ENCODE measurements at places on chromosomes 3 and 15.

GRCh38 chr15:41832875-41833274 lies 5.0 kb downstream of the JMJD7 start:
- DNase-seq: no peak

DNA sequence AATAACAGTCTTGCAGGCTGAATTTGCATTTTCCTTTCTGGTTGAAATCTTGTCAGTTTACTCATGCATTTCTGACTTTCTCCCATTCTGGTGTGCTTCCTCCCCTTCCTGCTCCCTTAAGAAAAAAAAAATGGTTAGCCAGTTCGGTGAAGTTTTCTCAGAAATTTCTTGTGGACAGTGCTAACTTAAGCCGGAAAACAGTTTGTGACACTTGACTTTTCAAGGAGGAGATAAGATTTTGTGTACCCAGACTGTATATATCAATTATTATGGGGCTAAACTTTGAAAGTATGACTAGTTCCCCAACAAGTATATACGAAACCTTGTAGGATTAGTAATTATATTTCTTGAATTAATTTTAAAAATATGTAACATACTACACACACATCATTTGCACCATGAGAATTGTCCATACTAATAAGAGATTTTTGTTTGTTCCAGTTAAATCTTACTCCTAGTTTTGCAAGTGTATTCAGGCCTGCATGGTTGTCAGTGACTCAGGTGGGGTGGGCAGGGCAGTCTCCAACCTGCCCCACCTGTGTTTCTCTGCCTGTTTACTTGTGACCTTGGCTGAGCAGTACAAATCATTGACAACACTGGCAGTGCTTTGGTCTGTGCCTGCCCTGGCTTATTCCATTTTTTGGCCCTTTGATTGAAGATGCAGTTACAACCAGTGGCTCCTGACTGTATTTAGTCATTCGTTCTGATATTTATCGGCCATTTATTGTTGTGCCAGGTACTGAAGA lies 19.1 kb downstream of the UBE2E1 start:
- DNase-seq: no peak

GRCh38 chr3:48503401-48504050 lies 448 bp downstream of the SHISA5 start:
- no peak for DNase-seq

DNA sequence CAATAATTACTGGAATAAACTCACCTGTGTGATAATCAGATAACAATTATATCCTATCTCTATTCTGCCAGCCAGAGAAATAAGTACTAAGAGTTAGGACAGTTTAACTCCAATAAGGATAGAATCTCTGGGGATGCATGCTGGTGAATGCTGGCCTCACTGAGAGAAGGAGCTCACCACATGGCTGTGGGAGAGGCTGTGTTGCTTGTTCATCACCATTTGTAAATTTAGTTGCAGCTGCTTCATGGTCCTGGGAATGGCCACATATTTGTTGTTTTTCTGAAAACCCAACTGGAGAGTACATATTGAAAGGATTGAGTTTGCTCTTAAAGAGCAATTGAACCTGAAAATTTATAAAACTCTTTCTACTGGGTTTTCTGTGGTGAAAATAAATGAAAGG lies 207.3 kb downstream of the NECTIN3 start:
- DNase-seq: no peak

DNA sequence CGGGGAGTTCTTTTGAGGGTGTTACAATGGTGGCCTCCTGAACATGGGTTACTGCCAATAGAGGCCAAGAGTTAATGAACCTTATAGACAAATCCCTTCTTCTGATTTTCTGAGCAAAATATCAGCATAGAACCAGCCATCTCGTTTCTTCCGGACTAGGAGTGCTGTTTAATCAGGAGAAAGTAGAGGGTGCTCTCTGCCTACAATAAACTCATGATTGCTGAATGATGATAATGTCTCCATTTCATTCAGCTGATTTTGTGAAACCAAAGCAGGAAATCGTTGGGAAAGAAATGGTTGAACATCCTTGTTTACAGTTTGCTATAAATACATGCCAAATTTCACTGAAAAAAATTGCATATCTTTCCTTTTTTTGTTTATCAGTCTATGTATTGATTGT lies 142.8 kb upstream of the PLSCR5 start:
- no peak for DNase-seq

DNA sequence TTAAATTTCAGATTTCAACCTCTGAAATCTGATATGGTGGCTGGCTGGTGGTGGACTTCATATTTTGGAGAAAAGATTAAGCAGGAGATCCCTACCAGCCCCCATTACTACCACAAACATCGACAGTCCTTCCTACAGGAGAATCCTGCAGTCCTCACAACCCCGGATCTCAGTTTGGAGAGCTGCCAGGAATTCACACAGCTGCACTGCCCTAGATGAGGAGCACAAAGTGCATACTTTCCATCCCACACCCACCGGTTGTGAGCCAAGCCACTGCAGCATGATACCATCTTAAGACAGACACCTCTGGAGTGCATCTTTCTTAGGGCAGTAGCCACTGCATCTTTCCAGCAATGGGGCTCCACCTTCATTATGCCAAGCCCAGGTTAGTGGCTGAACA lies 185.5 kb upstream of the GPR149 start:
- DNase-seq: no peak

DNA sequence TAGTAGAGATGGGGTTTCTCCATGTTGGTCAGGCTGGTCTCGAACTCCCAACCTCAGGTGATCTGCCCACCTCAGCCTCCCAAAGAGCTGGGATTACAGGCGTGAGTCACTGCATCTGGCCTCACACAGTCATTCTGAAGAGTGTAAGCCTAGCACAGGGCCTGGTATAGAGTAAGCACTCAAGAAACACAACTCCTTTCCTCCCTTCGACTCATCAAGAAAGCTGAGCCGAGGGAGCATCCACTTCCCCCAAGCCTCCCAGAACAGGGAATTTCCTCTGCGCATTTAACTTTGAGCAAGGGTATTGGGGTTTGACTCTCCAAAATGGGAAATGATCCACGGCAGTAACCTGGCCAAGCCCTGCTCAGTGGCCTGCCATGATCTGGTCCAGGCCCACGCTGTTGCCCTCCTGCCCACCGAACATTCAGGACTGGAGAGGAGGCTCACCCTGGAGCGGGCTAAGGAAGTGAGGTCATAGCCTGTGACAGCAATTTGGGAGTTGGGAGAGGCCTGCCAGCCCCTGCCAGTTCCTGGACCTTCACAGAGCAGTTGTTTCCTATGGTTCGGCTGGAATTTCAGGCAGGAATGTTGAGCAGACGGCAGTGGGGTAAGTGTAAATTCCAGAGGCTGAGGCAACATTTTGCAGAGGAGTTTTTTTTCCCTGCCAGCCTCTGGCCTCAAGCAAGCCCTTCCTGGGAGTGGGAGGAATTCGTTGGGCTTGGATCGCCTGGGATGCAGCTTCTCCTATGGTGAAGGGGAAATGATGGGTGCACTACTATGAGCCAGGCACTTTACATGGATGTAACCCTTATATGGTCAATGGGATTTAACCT lies 21.2 kb upstream of the SMAD3 start:
- no peak for DNase-seq

- no peak for DNase-seq
Observed at GRCh38 chr15:82093774-82094211, 48.0 kb upstream of the MEX3B start.

GRCh38 chr3:177418787-177419186 lies 221.5 kb upstream of the TBL1XR1 start:
- no peak for DNase-seq

DNA sequence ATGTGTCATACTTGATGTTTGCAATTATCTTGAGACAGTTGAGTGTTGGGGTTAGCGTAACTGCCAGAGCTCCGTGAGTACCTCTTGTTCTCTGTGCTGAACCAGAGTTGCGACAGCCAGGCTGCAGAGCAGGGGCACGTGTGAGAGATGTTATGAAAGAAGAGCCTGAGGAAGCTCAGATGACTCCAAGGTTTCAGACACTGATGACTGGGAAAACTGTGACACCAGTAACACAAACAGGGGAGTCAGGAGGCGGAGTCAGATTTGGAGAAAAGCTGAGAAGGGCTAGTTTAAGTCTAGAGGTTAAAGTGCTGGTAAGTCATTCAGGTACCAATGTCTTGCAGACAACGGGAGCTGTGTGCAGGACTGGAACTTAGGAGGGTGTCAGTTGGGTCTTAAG lies 45.0 kb downstream of the BLM start:
- DNase-seq: no peak

GRCh38 chr15:93706495-93707292 lies 524.7 kb upstream of the MCTP2 start:
- DNase-seq: no peak

- no peak for DNase-seq
Observed at GRCh38 chr3:112351823-112352222, 18.9 kb downstream of the CD200 start.

GRCh38 chr15:68833700-68834331 lies 13.1 kb upstream of the ANP32A start:
- DNase-seq: no peak

DNA sequence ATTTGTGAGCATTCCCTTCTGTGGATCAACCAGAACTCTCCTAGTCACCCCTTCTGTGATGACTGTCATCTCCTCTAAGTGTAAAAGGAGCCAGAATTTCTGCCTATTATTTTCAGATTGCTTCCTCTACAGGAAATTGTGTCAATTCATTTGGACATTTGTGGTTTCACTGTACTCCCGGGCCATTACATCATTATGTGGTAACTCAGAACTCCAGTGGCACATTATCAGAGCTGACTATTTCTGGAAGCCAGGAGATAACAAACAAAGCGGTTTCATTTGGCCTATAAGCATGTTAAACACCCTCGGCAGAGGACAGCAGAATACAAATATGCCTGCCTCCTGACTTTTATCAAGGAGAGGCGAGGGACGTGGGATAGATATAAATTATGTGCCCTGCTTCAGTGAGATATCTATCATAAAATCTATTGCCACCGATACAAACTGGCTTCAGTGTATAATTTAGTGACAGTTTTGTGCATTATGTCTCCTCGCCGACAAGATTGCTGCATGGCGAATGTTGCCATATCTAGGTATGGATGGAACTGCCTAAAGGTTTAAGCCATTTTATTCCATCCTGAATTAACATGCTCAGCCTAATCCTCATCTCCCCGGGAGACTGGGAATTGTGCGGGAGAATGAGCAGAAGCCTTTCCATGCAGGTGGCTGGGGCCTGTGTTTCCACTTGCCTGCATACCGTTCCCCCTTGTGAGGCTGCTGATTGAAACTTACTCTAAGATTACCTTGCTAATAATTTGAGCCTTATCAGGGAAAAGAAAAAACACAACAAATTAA lies 193.4 kb upstream of the SEMA6D start:
- DNase-seq: no peak

- no peak for DNase-seq
Observed at GRCh38 chr3:117692416-117692995, 982.9 kb downstream of the TUSC7 start.

- no peak for DNase-seq
Observed at GRCh38 chr3:11050666-11051323, 58.2 kb downstream of the SLC6A1 start.

- DNase-seq: no peak
Observed at GRCh38 chr3:141447383-141447782, 39.4 kb upstream of the RASA2 start.

GRCh38 chr3:122077293-122078234 lies 22.4 kb downstream of the CD86 start:
- DNase-seq: no peak

DNA sequence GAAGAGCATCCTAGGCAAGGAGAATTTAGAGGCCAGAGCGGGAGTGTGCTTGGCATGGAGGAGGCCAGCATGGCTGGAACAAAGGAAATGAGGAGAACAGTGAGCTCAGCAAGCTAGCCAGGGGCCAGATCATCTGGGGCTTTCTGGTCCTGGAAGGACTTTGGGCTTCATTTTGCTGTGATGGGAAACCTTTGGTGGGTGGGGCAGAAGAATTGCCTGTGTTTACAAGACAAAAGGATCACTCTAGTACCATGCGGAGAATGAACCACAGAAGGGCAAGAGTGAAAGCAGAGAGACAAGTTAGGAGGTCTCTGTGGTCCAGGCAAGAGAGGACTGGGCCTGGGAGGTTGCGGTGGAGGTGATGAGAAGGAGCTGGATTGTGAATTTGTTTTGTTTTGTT lies 61.6 kb upstream of the FOXP1 start:
- DNase-seq: no peak

- DNase-seq: no peak
Observed at GRCh38 chr3:18591120-18591519, 166.0 kb upstream of the SATB1 start.

DNA sequence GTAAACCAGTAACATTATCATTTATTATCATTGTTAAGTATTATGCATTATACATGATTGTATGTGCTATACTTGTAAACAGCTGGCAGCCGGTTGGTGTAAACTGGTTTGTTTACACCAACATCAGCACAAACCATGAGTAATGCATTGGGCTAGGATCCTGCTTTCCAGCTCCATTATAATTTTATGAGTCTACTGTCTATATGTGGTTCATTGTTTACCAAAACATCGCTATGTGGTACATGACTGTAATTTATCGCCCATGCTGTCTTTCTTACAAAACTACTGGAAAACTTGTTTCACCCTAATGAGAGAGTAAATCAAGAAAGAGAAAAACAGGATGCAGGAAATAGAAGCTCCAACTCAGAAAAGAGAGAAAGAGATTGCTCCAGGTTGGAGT lies 224.8 kb upstream of the CBLB start:
- no peak for DNase-seq

GRCh38 chr3:133474817-133475216 lies 75.0 kb downstream of the BFSP2 start:
- no peak for DNase-seq

DNA sequence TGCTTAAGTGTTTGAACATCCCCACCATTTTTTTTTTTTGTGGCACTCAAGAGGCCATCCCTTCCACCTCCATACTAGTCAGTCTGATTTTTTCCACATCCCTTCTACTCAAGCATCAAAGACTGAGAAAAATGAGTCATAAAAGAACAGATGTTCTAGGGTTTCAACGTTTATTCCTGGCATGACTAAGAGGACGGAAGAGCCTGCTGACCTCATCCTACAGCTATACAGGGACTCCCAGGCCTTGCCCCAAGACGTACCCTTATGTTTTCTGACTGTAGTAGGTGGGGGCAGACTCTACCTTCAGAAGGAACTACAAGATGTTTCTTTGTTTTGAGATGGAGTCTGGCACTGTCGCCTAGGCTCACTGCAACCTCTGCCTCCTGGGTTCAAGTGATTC lies 3.3 kb upstream of the ITPKA start:
- no peak for DNase-seq

DNA sequence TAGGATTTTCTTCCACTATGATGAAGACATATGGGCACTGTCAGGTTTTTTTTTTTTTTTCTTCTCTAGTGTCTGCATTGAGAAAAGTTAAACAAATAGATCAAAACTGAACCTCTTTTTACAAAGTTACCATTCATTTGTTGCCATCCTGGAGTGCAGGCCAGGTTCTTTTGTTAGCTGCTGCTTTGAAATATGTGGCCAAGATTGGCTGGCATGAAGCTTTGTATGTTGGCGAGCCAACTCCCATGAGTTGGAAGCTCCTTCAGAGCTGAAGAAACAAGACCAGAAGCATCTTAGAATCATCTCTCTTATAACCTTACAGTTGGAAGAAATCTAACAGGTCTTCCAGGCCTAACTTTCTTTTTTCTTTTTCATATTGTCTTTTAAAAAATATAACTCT lies 346.5 kb downstream of the THSD4 start:
- DNase-seq: no peak

- DNase-seq: no peak
Observed at GRCh38 chr3:141795276-141795675, 32.1 kb downstream of the GRK7 start.

- DNase-seq: no peak
Observed at GRCh38 chr3:185029086-185029485, 123.8 kb downstream of the C3orf70 start.

GRCh38 chr15:32677238-32677750 lies 35.8 kb downstream of the SCG5 start:
- DNase-seq: no peak

Data from caudate nucleus (tissue), 63 donors.